CD4-positive, alpha-beta memory T cell (primary cell): ENCODE measurements at places on chromosomes 16 and 17. TPM values are rescaled to one million over a fixed set of nuclear protein-coding genes. Genes with fewer than 3 reads are reported as not detected.
A peak's percentile ranks its signal among the peaks of the same experiment; 100 is the strongest.

DNA sequence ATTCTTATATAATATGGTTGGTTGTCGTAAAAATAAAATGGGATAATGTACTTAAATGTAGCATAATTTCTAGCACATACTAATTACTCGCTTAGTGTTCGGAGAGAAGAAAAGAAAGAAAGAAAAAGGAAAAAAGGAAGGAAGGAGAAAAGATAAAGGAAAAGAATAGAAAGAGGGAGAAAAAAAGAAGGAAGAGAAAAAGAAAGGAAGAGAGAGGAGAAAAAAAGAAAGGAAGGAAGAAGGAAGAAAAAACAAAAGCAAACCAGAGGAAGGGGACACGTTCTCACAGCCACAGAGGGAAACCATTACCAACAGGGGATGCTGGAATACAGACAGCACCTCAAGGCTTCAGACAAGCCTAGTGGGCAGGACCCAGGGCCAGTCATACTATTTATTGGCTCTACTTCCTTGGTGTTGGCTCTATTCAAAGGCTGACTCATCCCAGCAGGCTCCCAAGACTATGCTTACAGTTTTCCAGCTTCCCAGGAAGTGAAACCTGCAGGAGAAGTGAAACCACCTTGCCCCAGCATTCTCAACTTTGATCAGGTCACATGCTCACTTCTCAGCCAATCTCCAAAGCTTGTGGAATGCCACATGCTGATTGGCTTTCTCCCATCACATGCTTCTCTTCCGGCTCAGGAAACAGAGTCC lies 273.5 kb upstream of the IRX5 start:
- no peak for DNase-seq

DNA sequence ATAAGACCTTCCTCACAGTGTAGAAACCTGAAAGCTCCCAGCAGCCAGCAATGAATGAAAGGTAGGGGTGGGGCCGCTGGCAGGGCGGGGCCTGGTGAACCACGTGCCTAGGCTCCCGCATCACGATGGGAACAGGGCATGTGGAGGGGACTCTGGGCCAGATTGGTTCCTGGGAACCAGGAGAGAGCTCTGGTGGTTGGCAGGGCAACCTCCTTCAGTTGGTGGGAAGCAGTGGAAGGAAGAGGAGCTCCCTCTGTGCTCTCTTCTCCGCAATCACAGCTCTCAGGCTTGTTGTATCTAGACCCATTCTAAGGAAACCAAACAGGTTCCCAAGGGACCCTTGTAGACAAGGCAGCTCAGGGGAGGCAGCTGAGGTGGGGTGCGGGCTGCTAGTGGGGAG lies 10.5 kb downstream of the GGA2 start:
- DNase-seq = no peak

DNA sequence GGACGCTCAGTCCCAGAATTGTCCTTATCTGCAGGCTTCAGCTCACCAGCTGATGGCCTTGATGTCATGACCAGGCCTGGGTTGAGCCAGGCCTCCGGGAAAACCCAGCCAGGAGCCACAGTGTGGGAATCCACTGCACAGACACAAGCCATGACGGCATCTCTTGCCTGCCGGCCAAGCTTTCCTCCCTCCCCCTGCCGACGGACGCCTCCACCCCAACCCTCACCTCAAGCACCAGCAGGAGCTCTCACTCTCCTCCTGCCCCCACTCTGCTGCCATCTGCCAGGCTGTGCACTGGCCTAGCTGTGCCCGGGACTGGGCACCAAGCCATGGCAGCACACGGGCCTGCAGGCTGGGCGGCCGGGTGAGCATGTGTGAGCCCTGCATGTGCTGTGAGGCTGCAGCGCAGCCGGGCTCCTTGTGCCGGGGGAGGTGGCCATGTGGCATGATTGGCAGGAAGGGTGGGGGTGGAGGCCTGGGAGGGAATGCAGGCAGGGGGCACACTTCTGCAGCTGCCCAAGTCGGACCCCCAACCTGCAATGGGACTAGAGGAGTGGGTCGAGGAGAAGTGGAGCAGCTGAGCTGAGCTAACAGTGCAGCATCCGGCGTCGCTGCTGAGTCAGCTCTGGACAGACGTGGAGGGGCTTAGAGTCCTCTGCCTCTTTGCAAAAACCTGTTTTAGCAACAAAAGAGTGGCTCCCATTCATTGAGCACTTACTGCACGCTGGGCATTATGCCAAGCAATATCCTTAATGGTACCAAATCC lies 268.5 kb downstream of the CBLN1 start:
- DNase-seq = no peak

DNA sequence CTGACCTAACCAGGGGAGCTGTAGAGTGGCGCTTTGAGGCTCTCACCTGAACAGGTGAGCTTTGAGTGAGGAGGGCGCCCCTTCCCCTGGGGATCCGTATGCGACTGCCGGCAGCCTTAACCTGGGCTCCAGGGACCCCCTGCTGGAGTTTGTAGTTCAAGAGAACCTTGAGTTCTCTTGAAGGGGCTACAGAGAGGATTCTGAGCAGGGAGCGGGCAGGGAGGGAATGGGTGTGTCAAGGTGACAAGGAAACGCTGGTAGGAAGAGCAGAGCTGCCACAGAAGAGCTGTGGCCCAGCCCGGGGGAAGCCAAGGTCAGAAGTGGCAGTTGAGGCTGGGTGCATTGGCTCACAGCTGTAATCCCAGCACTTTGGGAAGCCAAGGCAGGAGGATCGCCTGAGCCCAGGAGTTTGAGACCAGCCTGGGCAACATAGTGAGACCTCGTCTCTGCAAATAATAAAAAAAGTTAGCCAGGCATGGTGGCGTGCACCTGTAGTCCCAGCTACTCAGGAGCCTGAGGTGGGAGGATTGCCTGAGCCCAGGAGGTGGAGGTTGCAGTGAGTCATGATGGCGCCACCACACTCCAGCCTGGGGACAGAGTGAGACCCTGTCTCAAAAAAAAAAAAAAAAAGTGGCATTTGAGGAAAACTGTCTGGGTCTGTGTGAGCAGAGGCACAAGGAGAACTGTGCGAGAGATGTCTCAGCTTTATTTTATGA lies 1.2 kb downstream of the LLGL2 start:
- DNase-seq = no peak

DNA sequence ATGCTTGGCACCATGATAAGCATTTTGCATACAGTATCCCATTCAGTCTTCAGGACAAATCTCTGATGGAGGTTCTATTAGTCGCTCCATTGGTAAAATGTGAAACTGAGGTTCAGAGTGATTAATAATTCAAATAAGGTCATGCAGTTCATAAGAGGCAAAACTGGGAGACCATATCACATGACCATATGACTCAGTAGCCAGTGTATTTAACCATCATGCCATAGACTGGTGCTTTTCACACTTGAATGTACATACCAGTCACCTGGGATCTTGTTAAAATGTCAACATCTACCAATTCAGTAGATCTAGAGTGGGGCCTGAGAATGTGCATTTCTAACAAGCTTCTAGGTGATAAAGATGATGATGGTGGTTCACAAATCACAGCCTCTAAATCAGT lies 4.3 kb downstream of the ACSM3 start:
- no peak for DNase-seq

DNA sequence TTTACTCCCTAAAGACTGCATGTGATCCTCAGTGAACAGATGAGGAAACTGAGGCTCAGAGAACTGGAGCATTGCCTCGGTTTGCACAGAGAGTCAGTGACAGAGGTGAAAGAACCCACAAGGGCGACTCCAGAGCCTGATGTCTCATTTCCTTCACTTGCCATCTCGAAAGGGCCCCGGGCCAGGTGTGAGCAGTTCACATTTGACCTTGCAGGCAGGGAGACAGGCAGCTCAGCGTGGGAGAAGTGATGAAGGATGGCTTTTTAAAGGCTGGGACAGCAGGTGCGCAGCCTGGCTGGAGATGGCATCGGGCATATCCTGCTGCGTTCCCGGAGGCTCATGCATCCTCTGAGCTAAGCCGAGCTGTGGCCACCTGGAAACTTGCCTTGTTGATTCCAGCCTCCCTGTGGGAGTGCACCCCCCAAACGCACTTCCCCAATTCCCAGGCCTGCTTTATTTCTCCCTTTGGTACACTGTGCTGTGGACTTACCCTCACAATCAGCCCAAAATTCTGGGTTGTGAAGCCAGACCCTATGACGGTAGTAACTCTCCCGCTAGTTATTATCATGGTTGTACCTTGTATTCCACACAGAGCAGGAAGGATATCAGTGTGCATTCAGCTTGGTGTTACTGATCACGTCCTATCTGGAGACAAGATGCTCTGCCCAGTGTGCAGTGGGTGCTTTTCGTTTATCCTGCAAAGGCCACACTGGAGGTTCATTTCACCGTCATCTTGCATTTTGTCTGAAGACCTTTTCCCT lies 753.2 kb upstream of the EEF2KMT start:
- DNase-seq = no peak

DNA sequence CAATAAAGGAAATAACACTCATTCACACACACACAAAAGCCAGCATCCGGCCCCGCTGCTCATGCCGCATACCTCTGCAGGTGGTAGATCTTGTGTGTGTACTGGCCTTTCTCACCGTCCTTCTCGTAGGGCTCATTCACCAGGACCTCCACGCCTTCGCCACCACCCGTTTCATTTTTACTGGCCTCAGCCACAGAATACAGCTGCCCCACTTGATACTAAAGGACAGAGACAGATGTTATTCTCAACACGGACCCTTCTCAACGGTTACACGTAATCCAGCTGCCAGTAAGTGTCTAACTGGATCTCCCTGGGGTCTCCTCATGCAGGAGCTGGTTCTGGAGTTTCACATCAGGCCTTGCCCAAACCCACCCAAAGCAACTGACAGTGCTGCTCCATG lies 9.7 kb downstream of the PITPNA start:
- DNase-seq = no peak

GRCh38 chr17:66353937-66354401 lies 51.6 kb downstream of the PRKCA start:
- no peak for DNase-seq

DNA sequence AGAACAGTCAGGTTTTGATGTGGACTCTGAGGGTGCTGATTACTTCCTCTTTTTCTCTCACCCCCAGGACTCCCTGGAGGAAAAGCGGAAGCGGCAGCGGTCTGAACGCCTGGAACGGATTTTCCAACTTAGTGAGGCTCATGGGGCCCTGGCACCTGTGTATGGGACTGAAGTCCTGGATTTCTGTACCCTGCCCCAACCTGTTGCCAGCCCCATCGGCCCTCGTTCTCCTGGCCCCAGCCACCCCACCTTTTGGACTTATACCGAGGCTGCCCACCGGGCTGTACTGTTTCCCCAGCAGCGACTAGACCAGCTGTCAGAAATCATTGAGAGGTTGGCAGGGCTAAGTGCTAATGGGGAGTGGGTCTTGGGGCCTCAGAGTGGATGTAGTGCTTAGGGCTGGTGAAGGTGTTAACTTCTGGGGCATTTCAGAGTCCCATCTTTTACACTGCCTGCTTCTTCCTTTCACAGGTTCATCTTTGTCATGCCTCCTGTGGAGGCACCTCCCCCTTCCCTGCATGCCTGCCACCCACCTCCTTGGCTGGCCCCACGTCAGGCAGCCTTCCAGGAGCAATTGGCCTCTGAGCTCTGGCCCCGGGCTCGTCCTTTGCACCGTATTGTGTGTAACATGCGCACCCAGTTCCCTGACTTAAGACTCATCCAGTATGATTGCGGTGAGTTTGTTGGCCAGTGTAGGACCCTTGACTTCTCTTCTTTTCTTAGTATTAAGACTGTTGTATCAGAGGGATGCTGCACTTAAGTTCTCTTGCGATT lies 19.1 kb upstream of the PHKG2 start:
- no peak for DNase-seq

DNA sequence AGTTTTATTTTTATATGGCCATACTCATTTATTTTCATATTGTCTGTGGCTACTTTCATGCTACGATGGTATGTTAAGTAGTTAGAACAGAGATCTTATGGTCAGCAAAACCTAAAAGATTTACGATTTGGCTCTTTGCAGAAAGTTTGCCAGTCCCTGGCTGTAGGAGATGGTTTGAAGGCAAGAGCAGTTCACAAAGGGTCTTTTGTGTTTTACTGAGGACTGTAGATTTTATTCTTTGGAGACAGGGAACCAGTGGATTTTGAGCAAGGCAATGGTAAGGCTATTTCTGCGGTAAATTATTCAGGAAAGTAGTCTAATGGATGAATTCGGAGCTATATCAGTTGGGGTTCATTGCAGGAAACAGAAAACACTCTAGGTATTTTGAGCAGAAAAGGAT lies 90.7 kb downstream of the WWP2 start:
- DNase-seq = no peak

DNA sequence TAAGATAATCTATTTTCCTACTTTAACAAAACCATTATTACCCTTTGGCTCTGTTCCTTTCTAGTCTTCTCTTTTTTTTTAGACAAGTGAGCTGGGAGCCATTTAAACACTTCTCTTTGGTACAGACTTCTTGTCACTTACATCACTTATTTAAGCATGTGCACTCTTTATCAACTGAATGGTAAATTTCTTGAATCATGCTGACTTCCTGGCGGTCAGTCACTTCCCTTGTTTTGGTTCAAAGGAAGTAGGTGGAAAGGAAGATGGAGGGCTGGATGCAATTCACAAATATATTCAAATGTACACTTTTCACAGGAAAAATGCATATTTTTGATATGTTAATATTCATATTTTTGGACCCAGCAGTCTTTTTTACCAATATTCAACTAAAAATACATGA lies 97.1 kb downstream of the ITFG1 start:
- no peak for DNase-seq

DNA sequence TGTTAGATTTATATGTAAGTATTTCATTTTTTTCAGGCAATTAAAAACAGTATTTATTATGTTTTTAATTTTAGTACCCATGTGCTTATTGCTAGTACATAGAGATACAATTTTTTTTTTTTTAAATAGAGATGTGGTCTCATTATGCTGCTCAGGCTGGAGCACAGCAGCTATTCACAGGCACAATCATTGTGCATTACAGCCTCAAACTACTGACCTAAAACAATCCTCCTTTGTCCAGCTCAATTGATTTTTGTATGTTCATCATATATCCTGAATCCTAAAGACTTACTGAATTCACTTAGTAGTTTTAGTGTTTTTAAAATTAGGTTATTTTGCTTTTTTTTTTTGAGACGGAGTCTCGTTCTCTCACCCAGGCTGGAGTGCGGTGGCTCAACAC lies 26.3 kb downstream of the SPECC1 start:
- DNase-seq = no peak

DNA sequence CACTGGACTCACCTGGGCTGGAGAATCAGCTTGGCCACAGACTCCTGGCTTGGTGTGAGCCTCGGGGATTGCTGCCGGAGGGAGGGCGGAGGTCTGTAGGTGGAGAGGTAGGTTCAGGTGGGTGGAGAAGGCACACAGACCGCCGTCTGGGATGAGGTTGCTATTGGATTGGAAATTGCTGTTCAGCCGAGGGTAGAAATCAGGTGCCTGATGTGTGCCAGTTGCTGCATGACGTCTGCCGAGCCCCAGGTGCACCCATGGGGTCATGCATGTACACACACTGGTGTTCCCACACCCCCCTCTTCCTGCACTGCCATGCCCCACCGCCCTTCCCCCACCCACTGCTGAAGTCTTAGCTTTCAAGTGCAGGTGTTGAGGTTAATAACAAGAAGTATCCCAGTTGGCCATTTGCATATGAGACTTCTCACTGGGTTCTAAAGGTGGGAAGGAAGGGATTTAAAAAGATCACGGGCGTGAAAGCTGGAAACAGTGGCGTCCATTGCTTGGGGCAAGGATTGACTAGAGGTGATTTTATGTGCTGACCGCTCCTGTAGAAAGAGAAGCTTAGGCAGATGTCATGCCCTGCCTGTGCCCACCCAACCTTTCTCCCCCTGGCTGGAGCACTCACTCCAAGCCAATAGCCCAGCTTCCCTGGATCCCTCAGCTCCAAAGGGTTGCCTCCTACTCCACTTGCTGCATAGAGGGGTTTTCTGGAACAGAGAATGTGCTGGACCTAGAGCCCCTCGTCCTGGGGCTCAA lies 193.6 kb downstream of the CCDC182 start:
- peak; percentile 10 for DNase-seq

The SPHK1 gene
- not detected for polyA plus RNA-seq

The KRTAP4-4 gene
- not detected for polyA plus RNA-seq

The WFDC1 gene
- not detected for polyA plus RNA-seq

The TBC1D3E gene
- not detected for polyA plus RNA-seq

The AOC2 gene
- 0.17 TPM for polyA plus RNA-seq
